ENCODE measurements at places on chromosomes 12 and 14. TPM values are rescaled to one million over a fixed set of nuclear protein-coding genes. Genes with fewer than 3 reads are reported as not detected.

GRCh38 chr12:50390316-50390741, 6.1 kb downstream of the FAM186A start:
- H3K27me3 ChIP-seq: no peaks in the 10 kb centered on the region
- H3K36me3 ChIP-seq: no peaks in the 10 kb centered on the region
- peak overlapping the region; percentile 0 for H3K27ac ChIP-seq
- H3K4me3 ChIP-seq: no peak overlapping the region
- DNase-seq: no peak

GRCh38 chr12:119423285-119423684, 88.8 kb downstream of the CCDC60 start:
- no peak for DNase-seq
- no peaks in the 10 kb centered on the region for H3K27me3 ChIP-seq
- H3K27ac ChIP-seq: no peak overlapping the region
- no peak overlapping the region for H3K4me3 ChIP-seq

GRCh38 chr14:100488057-100488456, 99.2 kb downstream of the BEGAIN start:
- no peak overlapping the region for H3K4me3 ChIP-seq
- H3K27ac ChIP-seq: no peak overlapping the region
- peaks cover 14% of the 10 kb centered on the region for H3K36me3 ChIP-seq
- DNase-seq: no peak

GRCh38 chr12:64716839-64717455, 42.3 kb downstream of the GNS start:
- H3K36me3 ChIP-seq: peaks cover 34% of the 10 kb centered on the region
- no peaks in the 10 kb centered on the region for H3K27me3 ChIP-seq
- no peak overlapping the region for H3K4me3 ChIP-seq
- H3K27ac ChIP-seq: no peak overlapping the region
- no peaks in the 10 kb centered on the region for H3K4me1 ChIP-seq
- DNase-seq: no peak

DNA sequence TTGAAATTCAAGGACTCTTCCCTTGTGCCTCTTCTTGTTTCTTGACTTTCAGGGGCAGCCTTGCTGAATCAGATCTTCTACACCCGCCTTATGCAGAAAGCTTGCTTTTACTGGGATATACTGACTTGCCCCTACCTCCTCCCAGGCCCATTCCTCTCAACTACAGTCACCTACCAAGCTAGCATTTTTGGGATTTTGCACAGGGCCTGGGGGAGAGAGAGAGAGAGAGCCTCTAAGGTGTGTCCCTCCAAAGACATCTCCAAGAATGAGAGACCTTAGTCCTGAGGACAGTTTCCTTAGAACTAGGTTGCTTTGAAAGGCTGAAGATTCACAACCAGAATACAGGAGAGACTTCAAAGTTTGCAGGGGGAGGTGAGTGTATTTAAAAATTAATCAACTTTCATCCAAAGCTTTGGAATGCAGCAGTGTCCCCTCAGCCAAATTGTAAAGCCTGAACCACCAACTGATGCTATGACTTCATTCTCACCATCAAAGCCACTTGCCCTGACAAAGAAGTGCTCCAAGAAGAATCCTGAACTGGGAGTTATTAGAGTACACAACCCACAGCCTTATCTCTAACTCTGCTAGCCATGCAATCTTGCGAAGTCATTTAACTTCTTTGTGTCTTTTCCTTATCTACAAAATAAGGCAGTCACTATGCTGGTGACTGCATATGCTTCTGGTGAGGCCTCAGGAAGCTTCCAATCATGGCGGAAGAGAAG, 96.1 kb upstream of the EGLN3 start:
- H3K36me3 ChIP-seq: no peaks in the 10 kb centered on the region
- H3K27ac ChIP-seq: no peak overlapping the region
- no peak for DNase-seq
- no peak overlapping the region for H3K4me3 ChIP-seq

The ATL1 gene
- total RNA-seq: 1.2 TPM

DNA sequence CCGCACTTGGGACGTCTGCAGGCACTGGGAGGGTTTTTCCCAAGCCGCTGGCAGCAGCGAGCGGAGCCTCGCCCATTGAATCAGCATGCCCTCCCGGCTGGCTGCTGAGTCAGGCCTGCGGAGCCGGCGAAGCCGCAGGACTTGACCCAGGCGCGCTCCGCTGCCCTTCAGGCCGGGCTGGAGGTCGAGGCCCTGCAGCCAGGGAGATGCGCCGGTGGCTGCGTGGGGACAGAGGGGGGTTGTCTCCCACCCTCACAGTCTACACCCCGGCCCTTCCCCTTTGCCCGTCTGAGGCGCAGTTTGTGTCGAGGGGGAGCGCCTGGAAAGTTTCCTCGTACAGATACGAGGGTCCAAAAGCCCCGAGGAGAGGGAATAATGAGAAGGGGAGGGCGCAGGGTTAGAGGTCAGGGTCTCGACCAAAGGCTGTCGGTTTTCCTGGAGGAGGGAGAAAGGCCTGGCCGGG, 759 bp upstream of the KLC1 start:
- H3K27me3 ChIP-seq: no peaks in the 10 kb centered on the region
- peaks cover 33% of the 10 kb centered on the region for H3K4me1 ChIP-seq
- peak overlapping the region; percentile 80 for H3K4me3 ChIP-seq

- no peak overlapping the region for H3K4me3 ChIP-seq
- H3K36me3 ChIP-seq: no peaks in the 10 kb centered on the region
- DNase-seq: no peak
- H3K4me1 ChIP-seq: no peaks in the 10 kb centered on the region
- H3K27me3 ChIP-seq: no peaks in the 10 kb centered on the region
- H3K27ac ChIP-seq: no peak overlapping the region
Observed at GRCh38 chr12:131852551-131853299, 24.5 kb downstream of the MMP17 start.

DNA sequence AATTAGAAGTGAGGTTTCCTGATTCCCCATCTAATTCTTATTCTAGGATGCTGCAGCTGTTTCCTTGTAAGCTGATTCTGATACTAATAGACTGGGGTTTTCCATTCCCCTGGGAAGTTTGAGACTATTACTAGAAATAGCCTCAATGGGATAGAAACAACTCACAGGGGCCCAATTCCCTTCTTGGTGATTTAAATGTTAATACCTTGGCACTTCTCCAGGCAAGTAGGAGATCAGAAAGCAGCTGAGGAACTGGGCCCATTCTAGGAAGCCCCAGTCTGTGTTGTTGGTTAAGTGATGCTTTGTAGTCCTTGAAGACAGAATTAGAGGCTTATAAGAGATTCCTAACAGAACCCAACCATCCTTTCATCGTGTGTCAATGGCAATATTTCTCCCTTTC, 407.0 kb upstream of the SEL1L start:
- H3K27me3 ChIP-seq: no peaks in the 10 kb centered on the region
- no peak for DNase-seq
- H3K4me3 ChIP-seq: no peak overlapping the region
- H3K36me3 ChIP-seq: no peaks in the 10 kb centered on the region
- H3K4me1 ChIP-seq: no peaks in the 10 kb centered on the region

- H3K4me1 ChIP-seq: no peaks in the 10 kb centered on the region
- no peak overlapping the region for H3K27ac ChIP-seq
- peak; percentile 66 for DNase-seq
- H3K27me3 ChIP-seq: peaks cover under 1% of the 10 kb centered on the region
- H3K4me3 ChIP-seq: peak overlapping the region; percentile 47
Observed at GRCh38 chr12:46831335-46832129, 5.7 kb upstream of the SLC38A4 start.

DNA sequence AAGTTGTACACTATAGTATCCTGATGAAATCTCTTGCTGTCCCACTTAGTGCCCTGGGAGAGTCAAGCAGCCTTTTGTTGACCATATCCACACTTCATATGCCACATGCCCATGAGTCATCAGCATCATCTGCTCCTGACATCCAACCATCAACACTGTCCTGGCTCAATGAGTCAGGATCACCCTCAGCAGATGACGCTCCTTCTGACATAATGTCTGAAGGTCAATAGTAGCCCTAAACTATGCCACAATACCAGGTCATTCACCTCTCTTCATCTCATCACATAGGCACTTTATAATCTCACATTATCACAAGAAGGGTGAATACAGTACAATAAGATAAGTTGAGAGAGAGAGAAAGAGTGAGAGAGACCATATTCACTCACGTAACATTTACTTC, 369.0 kb upstream of the FAR2 start:
- DNase-seq: no peak
- H3K27me3 ChIP-seq: no peaks in the 10 kb centered on the region
- no peaks in the 10 kb centered on the region for H3K4me1 ChIP-seq
- no peak overlapping the region for H3K4me3 ChIP-seq
- no peak overlapping the region for H3K27ac ChIP-seq

DNA sequence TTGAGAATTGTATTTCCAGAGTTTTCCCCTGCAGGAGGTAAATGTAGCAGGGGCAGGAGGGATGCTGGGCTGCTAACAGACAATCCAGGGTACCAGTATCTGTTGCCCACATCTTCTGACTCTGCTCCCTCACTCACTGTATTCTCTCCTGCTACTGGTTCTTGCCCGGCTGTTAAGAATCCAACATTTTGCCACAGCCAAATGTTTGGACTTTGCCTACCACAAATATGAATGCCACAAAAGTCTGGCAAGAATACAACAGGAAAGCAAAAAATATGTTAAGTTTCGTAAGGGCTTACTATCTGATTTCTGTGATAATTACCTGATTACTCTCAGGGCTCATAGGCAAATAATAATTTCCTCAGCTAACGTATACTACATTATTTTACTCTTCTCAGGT, 160.0 kb downstream of the BCAT1 start:
- no peaks in the 10 kb centered on the region for H3K36me3 ChIP-seq
- H3K4me3 ChIP-seq: no peak overlapping the region
- no peak overlapping the region for H3K27ac ChIP-seq
- no peak for DNase-seq
- H3K27me3 ChIP-seq: no peaks in the 10 kb centered on the region

- no peak overlapping the region for H3K27ac ChIP-seq
- H3K36me3 ChIP-seq: no peaks in the 10 kb centered on the region
- H3K4me1 ChIP-seq: peaks cover 8% of the 10 kb centered on the region
- no peaks in the 10 kb centered on the region for H3K27me3 ChIP-seq
- no peak for DNase-seq
Observed at GRCh38 chr12:123041042-123041531, 60.6 kb downstream of the ARL6IP4 start.

GRCh38 chr14:59344016-59344415, 121.2 kb downstream of the GPR135 start:
- no peak for DNase-seq
- H3K36me3 ChIP-seq: peaks cover 3% of the 10 kb centered on the region
- peaks cover 60% of the 10 kb centered on the region for H3K4me1 ChIP-seq
- no peak overlapping the region for H3K4me3 ChIP-seq
- H3K27ac ChIP-seq: peak overlapping the region; percentile 85
- no peaks in the 10 kb centered on the region for H3K27me3 ChIP-seq

DNA sequence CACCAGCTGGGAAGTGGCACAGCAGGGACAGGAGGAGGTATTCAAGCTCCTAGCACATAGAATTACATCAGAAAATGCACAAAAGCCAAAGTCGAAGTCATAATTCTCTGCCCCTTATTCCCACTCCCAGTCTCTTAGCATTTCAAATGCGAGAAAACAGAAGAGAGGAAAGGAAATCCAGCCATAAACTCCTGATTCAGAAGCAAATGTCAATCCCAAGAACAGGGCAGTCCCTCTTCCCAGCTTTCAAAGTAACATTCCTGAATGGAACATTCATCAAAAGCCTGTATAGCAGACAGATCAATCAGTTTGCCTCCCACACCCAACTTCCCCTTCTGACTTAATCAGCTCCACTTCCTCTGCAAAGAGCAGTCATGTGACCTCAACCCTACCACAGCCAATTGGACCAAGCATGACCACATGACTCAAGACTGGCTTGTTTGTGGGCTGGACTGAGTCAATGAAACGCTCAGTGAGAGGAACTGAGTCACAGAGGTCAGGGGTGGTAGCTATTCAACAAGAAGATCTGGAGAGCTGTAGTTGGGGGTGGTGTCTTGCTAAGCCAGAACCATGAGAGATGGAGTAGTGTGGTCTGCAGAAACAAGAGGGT, 41.4 kb upstream of the TUNAR start:
- H3K27ac ChIP-seq: no peak overlapping the region
- no peak for DNase-seq
- no peaks in the 10 kb centered on the region for H3K36me3 ChIP-seq

The SETD1B gene
- total RNA-seq: 22.7 TPM

GRCh38 chr12:2650261-2651067, 144.3 kb upstream of the FKBP4 start:
- DNase-seq: no peak
- no peaks in the 10 kb centered on the region for H3K27me3 ChIP-seq
- H3K27ac ChIP-seq: no peak overlapping the region
- H3K4me3 ChIP-seq: no peak overlapping the region

The TRIM9 gene
- 4.2 TPM for total RNA-seq

GRCh38 chr14:105490267-105490571, 827 bp upstream of the TEDC1 start:
- H3K36me3 ChIP-seq: no peaks in the 10 kb centered on the region
- H3K4me3 ChIP-seq: peak overlapping the region; percentile 64
- DNase-seq: no peak

DNA sequence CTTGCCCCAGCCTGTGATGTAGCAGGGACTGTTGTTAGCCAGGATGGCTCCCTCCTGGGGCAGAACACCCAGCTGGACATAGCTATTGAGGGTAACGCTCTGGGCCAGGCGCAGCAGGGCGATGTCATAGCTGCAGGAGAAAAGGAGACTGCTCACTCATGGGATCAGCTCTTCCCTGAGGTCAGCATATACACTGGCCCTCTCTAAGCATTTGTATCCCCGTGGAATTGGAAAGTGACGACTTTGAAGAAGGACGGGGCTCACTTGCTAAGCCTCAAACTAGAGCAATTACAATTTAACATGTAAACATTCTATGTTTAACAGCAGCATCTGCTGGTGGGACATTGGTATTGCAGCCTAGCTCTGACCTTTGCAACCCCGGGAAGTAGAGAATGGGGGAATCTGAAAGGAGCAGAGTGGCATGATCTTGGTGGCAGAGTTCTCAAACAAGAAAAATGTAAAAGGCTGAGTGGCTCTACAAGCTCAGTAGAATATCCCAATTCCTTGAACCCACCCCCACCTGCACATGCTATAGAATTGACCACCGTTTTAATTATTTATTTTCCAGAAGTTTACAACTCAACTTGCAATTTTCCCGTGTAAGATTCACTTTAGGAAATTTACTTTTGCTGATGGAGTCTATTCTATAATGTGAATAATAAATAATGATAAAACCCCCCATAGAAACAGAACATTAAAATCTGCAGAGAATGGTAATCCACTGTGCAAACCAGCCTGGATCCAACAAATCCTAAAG, 5.0 kb downstream of the CELA1 start:
- DNase-seq: peak; percentile 82
- H3K4me1 ChIP-seq: no peaks in the 10 kb centered on the region
- no peaks in the 10 kb centered on the region for H3K27me3 ChIP-seq
- H3K27ac ChIP-seq: no peak overlapping the region

- H3K4me1 ChIP-seq: no peaks in the 10 kb centered on the region
- H3K27me3 ChIP-seq: no peaks in the 10 kb centered on the region
- DNase-seq: no peak
- H3K36me3 ChIP-seq: no peaks in the 10 kb centered on the region
- no peak overlapping the region for H3K4me3 ChIP-seq
Observed at GRCh38 chr14:86798330-86798729, 1194.7 kb downstream of the GALC start.

The RPL6 gene
- 951 TPM for total RNA-seq

The APOF gene
- not detected for total RNA-seq

The SIX6 gene
- total RNA-seq: not detected

GRCh38 chr12:107320033-107320928, 226.9 kb upstream of the CRY1 start:
- H3K36me3 ChIP-seq: no peaks in the 10 kb centered on the region
- peaks cover 4% of the 10 kb centered on the region for H3K27me3 ChIP-seq
- peaks cover 2% of the 10 kb centered on the region for H3K4me1 ChIP-seq
- H3K4me3 ChIP-seq: peak overlapping the region; percentile 53
- no peak overlapping the region for H3K27ac ChIP-seq
- DNase-seq: no peak

Data from ascending aorta (tissue), 2 donors.